Stimulated activated CD4-positive, alpha-beta T cell treated with anti-CD3 and anti-CD28 coated beads, Interleukin-2, amount 100 ng/mL, for 48 hours (primary cell): ENCODE measurements at places on chromosomes 16 and 17.
A peak's percentile ranks its signal among the peaks of the same experiment; 100 is the strongest.

GRCh38 chr17:79646721-79647455 is 36.0 kb upstream of the RBFOX3 start:
- DNase-seq = no peak

DNA sequence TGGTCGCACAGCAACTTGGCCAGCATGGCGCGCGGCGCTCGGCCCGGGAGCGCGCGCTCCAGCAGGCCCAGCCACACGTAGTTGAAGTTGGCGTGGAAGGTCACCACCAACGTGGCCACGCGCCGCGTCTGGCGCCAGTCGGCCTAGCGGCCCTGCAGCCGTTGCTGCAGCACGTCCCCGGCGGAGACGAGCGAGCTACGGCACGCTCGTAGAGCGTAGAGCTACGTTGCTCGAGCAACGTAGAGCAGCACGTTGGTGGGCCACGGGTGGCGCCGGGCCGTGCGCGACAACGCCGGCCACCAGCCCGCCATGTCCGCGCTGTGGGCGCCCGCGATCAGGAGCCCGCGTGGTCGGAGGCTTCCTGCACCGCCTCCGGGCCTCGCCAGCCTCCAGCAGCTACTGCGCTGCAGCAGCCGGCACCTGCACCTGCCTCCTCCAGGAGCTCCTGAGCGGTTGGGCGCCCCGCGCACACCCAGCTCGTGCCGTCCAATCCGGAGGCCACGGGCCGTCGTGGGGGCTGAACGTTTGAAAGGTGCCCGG is 13.4 kb upstream of the SULT1A1 start:
- DNase-seq = peak; percentile 61

DNA sequence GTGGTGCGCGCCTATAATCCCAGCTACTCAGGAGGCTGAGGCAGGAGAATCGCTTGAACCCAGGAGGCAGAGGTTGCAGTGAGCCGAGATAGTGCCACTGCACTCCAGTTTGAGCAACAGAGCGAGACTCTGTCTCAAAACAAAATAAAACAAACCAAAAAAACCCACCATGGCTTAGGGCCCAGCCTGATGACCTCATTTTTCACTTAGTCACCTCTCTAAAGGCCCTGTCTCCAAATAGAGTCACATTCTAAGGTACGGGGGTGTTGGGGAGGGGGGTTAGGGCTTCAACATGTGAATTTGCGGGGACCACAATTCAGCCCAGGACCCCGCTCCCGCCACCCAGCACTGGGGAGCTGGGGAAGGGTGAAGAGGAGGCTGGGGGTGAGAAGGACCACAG is 1.4 kb upstream of the STH start:
- no peak for DNase-seq

GRCh38 chr17:76196675-76197074 is 43.6 kb downstream of the RNF157 start:
- no peak for DNase-seq

- DNase-seq = no peak
These were observed 36.6 kb upstream of the SLC25A19 start for GRCh38 chr17:75325827-75326225.

- no peak for DNase-seq
These were observed 46.3 kb downstream of the ZCCHC14 start for GRCh38 chr16:87446479-87446878.

GRCh38 chr17:73359987-73360410 is 48.2 kb upstream of the CDC42EP4 start:
- DNase-seq = no peak

DNA sequence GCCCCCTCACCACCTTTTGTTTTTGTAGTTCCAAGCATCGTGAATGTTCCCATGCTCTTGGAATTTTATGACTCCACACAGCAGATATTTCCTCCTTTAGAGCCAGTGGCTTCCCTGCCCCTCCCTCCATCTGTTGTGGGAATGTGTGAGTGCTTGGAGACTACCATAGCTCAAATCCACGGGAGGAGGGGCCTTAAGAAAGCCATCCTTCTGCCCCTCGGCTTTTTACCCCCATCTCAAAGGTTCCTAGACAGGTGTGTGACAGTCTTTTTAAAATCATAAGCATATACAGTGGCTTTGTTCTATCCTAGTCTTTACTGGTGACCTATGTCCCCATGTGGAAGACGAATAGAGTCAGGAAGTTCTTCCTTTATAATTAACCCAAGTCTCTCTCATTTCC is 47.2 kb downstream of the YPEL2 start:
- no peak for DNase-seq

DNA sequence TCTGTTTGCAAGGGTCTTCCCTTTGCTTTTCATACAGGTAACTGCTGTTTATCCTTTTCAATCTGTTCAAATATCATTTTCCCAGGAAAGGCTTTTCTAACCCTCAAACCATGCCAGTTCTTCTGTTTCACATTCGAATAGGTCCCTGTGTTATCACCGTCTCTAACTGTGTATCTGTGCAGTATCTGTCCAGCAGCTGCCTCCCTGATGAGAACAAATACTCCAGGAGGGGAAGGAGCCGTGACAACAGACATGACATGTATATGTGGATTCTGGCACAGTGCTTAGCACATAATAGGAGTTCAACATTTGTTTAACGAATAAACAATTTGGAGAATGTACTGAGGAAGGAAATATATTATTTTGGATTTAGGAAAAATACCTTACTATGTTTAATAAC is 95.7 kb downstream of the STX8 start:
- DNase-seq = no peak

- no peak for DNase-seq
These were observed 5.9 kb upstream of the RAB40C start for GRCh38 chr16:583815-584591.

DNA sequence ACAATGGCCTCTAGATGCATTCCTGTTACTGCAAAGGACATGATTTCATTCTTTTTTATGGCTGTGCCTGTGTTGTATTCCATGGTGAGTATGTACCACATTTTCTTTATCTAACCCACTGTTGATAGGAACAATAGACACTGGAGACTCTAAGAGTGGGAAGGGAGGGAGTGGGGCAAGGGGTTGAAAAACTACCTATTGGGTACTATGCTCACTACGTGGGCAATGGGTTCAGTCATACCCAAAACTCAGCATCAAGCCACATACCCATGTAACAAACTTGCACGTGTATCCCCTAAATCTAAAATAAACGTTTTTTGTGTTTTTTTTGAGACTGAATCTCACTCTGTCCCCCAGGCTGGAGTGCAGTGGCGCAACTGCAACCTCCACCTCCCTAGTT is 47.1 kb upstream of the SCNN1B start:
- DNase-seq = no peak

DNA sequence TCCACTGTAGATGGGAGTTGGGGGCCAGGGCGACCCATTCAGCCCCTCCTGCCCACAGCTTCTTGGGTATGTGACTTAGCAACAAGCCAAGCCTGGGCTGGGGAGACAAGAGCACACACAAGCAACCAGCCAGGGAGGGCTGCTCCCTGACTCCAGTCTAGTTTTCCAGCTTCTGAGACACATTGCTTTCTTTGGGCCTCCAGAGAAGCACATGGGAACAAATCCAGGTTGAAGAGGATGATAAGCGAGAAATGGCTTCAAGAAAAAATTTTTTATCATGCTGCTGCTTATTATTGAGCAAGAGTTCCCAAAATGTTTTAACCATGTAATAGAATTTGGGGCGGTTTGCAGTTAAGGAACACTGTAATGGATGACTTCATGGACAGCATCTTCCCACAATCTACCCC is 173.7 kb downstream of the SOX9 start:
- no peak for DNase-seq

- no peak for DNase-seq
These were observed 701.1 kb downstream of the WWOX start for GRCh38 chr16:78800523-78800922.

DNA sequence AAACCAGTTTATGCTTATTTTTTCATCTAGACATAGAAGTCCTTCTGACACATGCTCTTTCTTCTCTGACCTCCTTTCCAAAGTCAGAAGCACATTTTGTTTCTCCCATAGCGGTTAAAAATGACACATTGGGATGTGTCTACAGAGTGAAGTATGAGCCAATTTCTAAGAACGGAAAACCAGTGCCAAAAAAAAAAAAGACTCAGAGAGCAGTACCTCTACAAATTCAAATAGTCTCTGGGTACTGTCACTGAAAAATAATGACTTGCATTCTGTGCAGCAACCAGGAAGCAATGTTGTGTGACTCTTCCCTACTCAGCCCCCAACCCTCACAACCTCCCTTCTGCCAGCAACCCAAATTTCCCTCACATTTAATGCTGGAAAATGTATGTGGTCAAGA is 145.5 kb upstream of the PMFBP1 start:
- no peak for DNase-seq

- DNase-seq = no peak
These were observed 8.0 kb downstream of the TNRC6A start for GRCh38 chr16:24737391-24737871.

DNA sequence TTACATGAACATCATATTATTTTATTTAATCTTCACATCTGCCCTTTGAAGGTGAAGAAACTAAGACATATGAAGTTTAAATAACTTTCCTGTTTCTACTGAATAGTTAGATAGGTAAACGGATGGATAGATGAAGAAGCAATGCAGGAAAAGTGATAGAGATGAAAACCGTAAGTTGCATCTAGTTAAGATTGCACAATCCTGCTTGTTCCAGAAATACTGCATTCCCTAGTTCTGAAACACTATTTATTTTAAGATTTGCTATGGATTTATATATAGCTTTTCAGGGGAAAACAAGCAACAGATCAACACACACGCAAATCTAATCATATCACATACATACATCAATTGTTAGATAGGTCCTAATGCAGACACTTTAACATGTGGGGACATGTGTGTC is 512.7 kb upstream of the C16orf82 start:
- no peak for DNase-seq

DNA sequence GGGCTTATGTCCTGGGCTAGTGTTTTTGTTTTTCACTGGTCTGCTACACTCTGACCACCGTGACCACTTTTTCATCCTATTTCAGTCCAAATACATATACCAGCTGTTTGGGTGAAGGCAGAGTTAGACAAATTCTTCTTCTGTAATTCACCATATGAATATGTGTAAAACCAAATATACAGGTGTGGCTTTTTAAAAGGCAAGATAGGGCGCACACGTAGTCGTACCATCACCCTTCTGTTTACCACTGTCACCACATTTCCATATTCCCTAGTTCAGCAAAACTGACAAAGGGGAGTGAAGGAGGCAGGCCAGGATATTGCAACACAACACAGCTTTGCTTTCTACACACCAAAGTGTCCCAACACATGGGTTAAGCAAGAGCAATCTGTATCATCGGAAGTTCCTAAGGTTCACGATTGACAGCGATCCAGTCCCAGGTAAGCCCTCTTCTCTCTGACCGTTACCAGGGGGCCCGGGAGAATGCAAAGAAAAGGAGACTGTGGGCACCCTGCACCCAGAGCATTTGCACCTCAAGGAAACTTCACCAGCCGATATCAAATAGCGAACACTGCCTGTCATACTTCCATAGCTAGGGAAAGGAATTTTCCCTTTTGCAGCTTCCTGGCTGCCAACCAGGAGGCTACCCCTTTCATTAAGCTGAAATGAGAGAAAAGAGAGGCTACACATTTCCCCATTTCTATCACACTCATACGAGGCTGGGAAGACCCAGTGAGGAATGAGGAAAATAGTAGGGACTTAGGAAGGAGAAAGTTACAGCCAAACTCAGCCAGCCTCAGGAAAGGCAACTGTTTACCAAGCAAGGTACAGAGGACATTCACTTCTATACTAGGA is 23.1 kb downstream of the CREBBP start:
- DNase-seq = no peak

- DNase-seq = no peak
These were observed 5.3 kb downstream of the ELOB start for GRCh38 chr16:2771496-2772402.

- DNase-seq = no peak
These were observed 65.6 kb downstream of the WIPI1 start for GRCh38 chr17:68391561-68392268.

- no peak for DNase-seq
These were observed 182.4 kb upstream of the RBFOX1 start for GRCh38 chr16:7150230-7150629.

- no peak for DNase-seq
These were observed 2.8 kb downstream of the HAGH start for GRCh38 chr16:1823821-1824220.

GRCh38 chr17:52982331-52982730 is 823.8 kb upstream of the CA10 start:
- no peak for DNase-seq

DNA sequence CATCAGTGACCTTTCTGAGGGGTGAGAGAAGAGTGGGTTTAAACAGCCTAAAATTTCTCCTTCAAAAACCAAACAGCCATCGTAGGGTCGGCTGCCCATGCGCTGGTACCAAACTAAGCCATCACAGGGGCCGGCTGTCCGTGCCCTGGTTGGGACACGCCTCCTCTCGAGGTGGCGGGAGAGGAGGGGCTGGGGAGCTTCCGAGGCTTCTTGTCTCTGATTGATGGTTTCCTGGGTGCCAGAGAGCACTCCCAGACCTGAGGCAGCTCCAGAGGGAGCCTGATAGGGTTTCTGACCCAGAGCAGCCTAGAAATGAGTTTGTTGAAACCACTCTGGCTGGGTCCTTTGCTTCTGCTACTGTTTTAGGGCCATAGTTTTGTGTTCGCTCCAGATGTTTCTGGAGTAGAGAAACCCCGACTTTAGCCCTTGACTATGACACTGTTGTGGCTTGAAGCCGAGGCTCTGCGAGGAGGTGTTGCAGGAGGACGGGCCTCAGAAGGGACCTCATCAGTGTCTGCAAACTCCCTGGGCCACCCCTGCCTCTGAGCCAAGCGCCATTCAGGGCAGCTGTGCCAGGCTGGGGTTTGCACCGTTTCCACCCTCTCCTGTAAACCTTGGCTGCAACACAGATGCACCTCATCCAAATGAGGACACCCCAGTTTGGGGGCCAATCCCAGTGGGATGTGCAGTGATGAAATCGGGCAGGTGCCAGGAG is 6.2 kb downstream of the ZNF276 start:
- DNase-seq = no peak

DNA sequence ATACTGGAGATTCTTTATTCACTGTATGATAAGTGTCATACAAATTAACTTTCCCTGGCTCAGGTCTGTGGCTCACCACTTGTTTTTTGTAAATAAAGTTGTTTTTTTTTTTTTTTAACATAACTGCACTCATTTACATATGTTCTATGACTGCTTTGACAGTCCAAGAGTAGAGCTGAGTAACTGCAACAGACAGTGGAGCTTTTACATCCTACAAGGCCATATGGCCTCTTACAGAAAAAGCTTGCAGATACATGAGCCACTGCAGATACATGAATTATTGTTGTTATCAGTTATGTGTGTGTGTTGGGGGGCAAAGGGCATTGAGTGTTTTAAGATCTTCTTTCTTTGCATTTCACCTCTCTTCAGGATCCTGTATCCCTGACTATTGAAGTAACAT is 311.7 kb downstream of the BCAS3 start:
- no peak for DNase-seq

DNA sequence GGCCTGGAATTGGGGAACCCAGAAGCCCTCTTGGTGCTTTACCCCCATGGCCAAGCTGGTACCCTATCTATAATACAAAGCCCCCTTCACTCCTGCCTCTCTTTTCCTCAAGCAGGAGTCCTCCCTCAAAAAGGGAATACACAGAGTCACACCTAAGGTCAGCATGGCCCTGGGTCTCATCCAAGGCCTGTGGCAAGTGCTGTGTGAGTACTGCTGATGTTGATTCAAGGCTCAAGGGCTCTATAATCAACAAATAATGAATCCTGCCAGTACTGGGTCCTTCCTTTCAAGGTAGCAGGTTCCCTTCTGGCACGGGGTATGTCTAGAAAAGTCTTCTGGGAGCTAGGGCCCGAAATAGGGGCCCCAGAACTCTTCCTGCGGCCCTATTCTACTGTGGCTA is 187.3 kb downstream of the CYB561 start:
- no peak for DNase-seq
